Germinal center (tissue), 1 donor: ENCODE measurements at places on chromosomes 13 and 19.

- no peak for DNase-seq
Observed at GRCh38 chr19:17431417-17431816, 11.6 kb downstream of the MVB12A start.

- no peak for DNase-seq
Observed at GRCh38 chr13:52394586-52394985, 11.4 kb downstream of the THSD1 start.

DNA sequence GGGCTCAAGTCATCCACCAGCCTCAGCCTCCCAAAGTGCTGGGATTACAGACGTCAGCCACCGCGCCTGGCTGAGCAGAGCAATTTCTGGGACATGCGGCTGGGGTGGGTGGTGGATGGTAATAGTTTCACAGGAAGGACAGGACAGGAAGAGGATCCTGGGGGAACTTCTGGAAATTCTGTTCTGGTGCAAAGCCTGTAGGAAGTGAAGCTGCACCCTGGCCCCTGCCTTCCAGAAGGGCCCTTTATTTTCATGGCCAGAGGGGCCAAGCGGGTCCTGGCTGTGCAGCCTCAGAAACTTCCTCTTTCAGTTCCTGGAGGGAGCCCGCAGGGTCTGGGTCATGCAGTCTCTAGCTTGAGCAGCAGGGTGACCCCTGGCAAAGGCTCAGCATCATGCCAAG, 15.7 kb downstream of the FEM1A start:
- DNase-seq = peak; percentile 28

DNA sequence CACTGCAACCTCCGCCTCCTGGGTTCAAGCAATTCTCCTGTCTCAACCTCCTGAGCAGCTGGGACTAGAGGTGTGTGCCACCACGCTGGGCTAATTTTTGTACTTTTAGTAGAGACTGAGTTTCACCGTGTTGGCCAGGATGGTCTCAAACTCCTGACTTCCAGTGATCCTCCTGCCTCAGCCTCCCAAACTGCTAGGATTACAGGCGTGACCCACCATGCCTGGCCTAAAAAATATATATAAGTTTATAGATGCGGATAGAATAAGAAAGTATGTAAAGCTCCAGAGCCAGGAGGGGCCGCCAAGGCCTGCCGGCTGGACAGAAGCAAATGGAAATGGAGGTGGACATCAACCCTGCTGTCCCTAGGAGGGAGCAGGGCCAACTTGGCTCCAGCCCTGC, 66.0 kb downstream of the COL4A1 start:
- no peak for DNase-seq

DNA sequence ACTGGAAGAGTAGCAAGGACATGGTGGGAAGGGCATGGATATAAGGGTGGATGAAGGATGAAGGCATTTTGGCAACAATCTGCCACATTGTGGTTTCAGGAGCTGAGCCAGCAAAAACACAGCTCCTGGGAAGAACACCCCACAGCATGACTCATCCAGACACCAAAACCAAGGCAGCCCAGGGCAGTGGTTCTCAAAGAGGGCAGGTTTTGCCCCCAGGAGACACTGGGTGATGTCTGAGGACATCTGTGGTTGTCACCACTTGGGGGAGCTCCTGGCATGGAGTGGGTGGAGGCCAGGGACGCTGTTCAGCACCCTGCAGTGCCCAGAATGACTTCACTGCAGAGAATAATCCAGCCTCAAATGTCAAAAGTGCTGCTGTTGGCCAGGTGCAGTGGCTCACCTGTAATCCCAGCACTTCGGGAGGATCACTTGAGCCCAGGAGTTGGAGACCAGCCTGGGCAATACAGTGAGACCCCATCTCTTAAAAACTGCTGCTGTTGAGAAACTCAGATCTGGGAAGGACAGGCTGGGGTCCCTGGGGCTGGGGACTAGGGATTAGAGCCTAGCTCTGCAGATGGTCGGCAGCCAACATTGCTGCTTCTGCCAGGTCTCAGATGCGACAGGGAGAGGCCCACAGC, 16.1 kb downstream of the ZFR2 start:
- no peak for DNase-seq

- no peak for DNase-seq
Observed at GRCh38 chr19:28332886-28333285, 880.1 kb downstream of the UQCRFS1 start.

GRCh38 chr13:39957868-39958677, 302.6 kb downstream of the COG6 start:
- no peak for DNase-seq

DNA sequence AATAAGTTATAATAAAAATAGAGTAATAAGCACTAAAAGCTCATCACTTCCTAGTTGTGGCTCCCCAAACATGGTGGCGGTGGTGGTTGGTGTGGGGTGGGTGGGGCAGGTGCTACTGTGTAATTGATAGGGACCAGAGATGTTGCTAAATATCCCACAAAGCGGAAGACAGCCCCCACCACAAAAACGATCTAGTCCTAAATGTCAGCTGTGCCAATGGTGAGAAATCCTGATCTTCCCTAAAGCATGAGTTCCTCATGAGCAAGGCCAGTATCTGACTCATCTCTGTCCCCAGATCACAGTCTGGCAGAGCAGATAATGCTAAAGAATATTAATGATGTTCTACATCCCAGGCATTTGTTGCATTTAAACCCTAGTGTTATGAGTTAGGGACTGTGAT, 1.9 kb upstream of the EDDM13 start:
- no peak for DNase-seq

DNA sequence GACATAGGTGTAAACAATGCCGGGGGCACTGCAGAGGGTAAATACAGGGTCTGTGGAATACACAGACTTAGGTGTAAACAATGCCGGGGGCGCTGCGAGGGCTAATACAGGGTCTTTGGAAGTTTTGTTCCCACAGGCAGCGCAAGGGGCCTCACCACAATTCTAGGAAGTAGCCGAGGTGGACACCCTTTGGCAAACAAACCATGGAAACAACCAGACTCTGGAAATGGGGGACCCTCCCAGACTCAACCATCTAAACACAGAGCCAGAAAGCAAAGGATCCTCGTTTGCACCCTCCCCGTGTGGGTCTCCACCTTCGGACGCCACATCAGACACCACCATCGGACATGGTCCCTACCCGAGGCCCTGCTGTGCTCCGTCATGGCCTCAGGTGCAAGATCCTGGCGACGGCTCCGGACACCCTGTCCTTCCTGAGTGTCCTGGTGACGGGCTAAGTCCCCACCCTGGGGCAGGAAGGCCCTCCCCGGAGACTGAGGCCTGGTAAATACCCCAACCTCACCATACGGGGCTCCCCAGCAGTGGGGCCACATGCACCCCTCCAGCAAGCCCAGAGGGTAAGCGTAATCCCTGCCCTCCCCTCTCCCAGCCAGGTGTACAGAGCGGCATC, 16.7 kb upstream of the PLPP2 start:
- DNase-seq = no peak

DNA sequence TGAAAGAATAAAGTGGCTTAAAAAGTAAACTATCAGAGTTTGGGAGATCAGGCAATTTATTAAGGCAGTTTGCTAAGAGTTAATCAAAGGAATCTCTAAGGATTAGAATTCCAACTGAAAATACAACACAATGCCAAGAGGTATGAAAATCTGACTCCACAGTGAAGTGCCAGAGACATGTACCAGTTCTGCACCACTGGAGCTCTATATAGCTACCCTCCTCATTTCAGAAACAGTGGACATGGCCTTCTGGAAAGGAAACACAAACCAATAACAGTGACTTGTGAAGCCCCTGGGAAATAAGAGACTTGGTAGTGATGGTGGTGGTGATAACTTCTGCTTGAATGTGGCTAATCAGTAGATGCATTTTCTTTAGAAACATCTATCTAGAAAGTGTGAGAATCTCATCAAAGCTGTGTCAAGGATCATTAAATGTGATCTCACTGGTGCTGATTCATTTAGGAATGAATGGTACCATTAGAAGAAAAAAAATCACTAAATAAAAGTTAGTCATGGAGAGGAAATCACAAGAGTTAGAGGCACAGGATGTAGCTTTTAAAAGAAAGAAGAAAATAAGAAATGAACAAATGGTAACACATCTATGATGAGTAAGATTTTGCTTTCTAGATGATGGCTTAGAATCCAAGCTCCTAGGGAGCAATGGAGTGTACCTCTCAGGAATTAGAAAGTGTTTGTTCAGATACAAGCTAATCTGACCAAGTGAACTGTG, 20.1 kb upstream of the N4BP2L1 start:
- no peak for DNase-seq
